ENCODE measurements at places on chromosomes 12 and 14.

DNA sequence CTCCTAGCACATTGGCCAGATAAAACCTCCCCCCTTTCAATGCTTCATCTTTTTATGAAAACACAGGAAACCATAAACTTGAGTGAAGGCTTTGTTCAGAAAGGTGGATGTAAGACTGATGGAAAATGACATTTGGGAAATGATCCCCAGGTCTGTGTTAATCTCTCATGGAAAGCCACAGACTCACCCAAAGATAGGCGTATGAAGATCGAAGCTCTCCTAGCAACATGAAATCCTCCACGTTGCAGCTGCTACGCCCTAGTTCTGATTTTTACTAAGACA, 63.4 kb upstream of the PTGR2 start:
- no peak for DNase-seq

GRCh38 chr12:115135800-115136211, 451.8 kb upstream of the TBX3 start:
- DNase-seq: no peak

- DNase-seq: no peak
Measured at GRCh38 chr14:95122621-95122945, 34.7 kb downstream of the DICER1 start.

- DNase-seq: no peak
Measured at GRCh38 chr12:132111654-132112304, 32.3 kb downstream of the DDX51 start.

DNA sequence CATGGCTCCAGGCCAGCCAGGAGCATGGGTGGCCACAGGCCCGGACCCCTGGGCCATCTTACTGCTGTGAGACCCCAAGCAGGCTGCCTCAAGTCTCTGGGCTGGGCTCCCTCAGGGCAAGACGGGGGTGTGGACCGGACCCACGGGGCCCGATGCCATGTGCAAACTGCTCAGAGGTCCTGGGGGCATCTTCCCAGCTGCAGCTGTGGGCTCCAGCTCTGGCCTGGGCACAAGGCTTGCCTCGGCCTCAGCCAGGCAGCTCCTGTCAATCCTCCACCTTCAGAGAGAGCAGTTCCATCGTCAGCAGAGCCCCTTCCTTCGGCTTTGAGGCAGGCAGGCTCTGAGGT, 12.4 kb upstream of the GPR132 start:
- DNase-seq: no peak

DNA sequence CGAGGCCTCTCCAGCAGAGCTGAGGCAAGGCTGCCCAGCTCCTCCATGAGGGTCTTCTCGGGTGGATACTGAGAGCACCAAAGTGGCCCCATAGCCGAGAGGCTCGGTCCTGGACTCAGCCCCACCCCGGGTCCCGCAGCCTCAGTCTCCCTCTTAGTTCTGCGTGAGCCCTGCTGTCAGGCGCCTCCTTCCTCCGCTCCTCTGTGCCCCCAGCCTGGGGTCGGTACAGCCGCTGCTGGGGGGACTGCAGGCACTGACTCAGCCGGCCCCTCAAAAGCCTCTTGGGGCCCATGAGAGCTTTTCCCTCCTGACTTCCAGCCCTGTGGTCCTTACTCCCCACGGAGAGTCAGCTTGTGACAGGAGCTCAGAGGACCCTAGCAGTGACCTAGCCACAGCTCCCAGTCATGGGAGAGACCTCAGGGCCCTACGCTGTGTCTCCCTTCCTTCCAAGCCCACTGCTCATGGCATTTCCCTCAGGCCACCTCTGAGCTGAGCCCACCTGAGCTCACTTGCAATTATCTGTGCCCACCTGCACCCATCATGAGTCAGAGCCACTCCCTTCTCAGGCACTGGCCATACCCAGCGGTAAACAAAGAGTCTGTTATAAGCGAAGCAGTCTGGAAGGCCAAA, 295.0 kb upstream of the RTL1 start:
- DNase-seq: no peak

- DNase-seq: peak; percentile 18
Measured at GRCh38 chr12:104604070-104604994, 147.6 kb downstream of the CHST11 start.

GRCh38 chr14:97177016-97177415, 379.8 kb downstream of the VRK1 start:
- DNase-seq: peak; percentile 20

- no peak for DNase-seq
Measured at GRCh38 chr12:29698756-29699155, 85.0 kb downstream of the TMTC1 start.

DNA sequence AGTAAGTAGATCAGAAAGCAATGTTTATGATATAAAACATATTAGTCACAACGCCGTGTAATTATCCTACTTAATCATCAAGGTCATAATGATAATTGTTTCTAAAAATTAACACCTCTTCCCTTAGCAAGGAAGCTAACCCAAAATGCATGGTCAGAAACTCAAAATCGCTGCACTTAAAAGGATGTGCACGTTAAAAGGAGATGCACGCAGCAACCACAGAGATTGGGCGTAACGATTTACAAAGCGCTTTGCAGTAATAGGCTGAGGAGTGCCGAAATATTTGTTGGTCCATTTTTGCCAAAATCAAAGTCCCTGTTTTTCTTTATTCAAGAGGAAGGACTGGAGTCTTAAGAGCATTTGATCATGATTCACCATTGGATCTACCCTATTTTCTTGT, 1077.2 kb downstream of the VRK1 start:
- DNase-seq: no peak

- DNase-seq: no peak
Measured at GRCh38 chr12:3568695-3569094, 77.7 kb downstream of the PRMT8 start.

- no peak for DNase-seq
Measured at GRCh38 chr12:64782191-64782876, 23.1 kb upstream of the GNS start.

DNA sequence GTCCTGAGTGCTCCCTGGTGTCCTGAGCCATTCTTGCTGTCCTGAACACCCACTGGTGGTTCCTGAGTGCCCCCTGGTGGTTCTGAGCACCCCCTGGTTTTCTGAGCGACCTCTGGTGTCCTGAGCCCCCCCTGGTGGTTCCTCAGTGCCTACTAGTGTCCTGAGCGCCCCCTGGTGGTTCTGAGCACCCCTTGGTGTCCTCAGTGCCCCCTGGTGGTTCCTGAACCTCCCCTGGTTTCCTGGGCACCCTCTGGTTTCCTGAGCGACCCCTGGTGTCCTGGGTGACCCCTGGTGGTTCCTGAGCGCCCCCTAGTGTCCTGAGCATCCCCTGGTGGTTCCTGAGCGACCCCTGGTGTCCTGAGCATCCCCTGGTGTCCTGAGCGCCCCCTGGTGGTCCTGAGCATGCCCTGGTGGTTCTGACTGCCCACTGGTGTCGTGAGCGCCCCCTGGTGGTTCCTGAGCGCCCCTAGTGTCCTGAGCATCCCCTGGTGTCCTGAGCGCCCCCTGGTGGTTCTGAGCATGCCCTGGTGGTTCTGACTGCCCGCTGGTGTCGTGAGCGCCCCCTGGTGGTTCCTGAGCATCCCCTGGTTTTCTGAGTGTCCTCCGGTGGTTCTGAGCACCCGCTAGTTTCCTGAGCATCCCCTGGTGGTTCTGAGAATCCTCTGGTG, 473.1 kb downstream of the TMEM121 start:
- peak; percentile 42 for DNase-seq

- DNase-seq: no peak
Measured at GRCh38 chr12:44286821-44287505, 451.1 kb downstream of the TMEM117 start.

- DNase-seq: no peak
Measured at GRCh38 chr14:73634011-73634833, 10.6 kb upstream of the DNAL1 start.

- no peak for DNase-seq
Measured at GRCh38 chr12:124541322-124541721, 26.1 kb downstream of the NCOR2 start.

- DNase-seq: no peak
Measured at GRCh38 chr12:100138048-100138802, 4.4 kb downstream of the BLTP3B start.

Measured in activated T-cell treated with anti-CD3 and anti-CD28 coated beads for 4 hours (primary cell).